ENCODE measurements at places on chromosomes 12 and 14.

- no peak for DNase-seq
Measured at GRCh38 chr14:72708708-72709475, 185.0 kb downstream of the DPF3 start.

- no peak for DNase-seq
Measured at GRCh38 chr12:16407346-16407745, 59.9 kb downstream of the MGST1 start.

DNA sequence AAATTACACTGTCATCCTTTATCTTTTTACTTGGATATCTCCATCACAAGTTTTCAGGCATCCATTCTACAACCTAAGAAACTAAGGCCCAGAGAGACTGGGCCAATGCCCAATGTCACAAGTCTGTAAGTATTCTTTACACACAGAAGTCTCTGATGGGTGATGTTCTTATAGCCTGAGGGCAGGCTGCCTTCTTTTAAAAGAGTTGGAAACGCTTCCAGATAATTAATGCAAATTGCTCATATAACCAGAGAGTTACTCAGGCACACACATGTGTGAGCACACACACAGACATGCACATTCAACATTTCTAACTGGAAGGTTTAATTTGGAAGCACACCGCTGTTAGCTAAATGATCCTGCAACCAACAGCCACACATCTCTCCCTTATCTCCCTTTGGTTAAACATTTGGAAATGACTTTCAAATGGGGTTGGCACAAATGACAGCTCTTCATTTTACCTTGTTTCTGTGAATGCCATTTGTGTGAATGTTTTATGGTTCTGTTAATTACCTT is 160.8 kb upstream of the TMPO start:
- no peak for DNase-seq

GRCh38 chr12:40597133-40597532 is 95.1 kb upstream of the CNTN1 start:
- DNase-seq: no peak

GRCh38 chr12:79453820-79454219 is 236.9 kb downstream of the PAWR start:
- no peak for DNase-seq

DNA sequence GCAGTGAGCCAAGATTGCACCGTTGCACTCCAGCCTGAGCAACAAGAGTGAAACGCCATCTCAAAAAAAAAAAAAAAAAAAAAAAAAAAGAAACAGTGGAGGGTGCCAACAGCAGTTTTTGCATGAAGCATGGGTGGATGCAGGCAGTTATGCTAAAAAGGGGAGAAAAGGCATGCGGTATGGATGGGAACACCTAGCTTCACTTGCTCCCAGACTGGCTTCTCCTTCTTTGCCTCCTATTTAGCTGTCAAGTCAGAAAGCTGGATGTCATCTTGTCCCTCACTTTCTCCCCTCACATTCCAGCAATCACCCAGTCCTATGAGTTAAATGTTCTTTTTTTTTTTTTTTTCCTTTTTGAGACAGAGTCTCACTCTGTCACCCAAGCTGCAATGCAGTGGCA is 2.6 kb downstream of the EEF1AKMT3 start:
- DNase-seq: no peak

GRCh38 chr12:50690925-50691324 is 73.0 kb upstream of the ATF1 start:
- no peak for DNase-seq

- DNase-seq: no peak
Measured at GRCh38 chr12:29131539-29131938, 17.5 kb upstream of the FAR2 start.

GRCh38 chr12:19239616-19240234 is 110.2 kb downstream of the PLEKHA5 start:
- no peak for DNase-seq

DNA sequence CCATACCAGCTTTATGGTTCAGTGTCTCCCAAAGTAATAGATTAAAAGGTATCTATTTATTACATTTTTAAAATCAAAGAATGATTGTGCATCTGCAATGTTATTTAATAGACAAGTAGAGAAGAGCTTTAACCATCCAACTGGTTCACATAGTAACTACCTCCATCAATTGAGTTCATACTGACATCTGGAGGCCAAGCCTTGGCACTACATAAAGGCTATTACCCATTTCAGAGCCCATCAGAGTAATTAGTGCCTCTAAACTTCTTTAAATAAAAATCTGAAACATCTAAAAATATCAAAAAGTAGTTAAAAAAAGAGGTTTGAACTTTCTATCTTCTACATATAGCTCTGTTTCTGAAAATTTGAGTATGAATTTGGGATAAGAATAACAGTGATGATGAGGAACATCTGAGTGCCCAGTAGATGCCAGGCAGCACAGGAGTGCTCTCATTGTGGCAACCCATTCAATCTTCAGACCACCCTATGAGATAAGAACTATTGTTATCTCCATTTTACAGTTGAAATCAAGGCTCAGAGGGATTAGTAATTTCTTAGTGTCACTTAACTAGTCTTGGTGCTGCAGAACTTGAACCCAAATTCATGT is 132.9 kb upstream of the DAAM1 start:
- DNase-seq: no peak

GRCh38 chr14:35297706-35298105 is 5.5 kb downstream of the PSMA6 start:
- no peak for DNase-seq

DNA sequence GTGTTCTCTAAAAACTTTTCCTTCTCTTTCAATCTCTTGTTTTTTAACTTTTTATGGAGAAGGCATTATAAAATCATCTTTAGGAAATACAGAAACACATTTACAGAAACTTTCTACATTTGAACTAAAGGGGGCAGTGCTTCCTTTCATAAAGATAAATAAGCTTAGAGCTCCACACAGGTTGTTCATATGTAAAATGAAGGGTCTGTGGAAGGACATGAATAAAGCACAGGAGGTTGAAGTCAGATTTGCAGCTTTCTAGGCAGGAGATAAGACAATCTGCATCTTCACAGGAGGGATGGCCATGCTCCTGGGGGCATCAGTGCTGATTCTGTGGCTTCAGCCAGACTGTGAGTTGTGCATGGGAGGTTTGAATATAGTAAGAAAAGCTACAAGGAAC is 426.0 kb downstream of the DAD1 start:
- no peak for DNase-seq

DNA sequence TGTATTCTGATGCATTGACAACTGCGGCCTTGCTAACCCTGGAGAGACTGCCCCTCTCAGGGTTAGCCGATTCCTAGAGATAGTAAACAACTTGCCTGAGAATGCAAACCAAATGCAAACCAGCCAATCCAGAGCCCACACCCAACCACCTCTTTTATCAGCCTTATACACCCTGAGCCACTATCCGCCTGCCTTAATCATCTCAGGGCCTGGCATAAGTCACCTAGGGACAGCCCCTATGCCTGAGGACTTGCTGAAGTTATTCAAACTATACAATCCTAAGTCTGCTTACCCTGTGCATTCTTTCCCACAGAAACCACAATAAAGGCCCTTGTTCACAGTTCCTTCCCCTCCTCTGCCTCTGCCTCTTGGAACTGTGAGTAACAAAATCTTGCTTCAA is 177.2 kb downstream of the KCNA5 start:
- DNase-seq: no peak

GRCh38 chr14:77882098-77882497 is 82.2 kb downstream of the ADCK1 start:
- no peak for DNase-seq

GRCh38 chr14:104665114-104665656 is 24.2 kb upstream of the INF2 start:
- DNase-seq: no peak

DNA sequence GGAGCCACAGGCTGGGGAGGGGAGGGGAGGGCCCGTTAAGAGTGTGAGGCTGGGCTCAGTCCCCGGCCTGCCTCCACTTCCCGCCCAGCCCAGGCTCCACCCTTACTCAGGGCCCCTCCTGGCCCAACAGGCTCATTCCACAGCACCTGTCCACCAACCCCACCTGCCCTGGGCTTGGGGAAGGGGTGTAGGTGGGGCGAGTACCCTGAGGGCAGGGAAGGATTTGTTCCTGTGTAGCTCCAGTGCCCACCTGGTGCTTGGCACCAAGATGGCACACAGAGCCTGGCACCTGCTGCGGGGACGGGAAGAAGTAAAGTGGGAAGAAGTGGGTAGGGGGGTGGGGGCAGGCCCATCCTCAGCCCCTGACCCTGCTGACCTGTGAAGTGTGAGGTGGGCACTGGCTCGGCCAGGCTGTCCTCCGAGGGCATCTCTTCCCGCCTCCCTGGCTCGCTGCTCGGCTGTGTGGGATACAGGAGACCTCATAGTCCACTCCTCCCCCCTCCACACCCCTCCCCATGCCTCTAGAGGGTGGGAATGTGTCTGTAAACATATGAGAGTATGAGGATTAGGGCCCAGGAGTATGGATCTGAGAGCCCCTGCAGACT is 35.1 kb downstream of the NCKAP5L start:
- DNase-seq: no peak
